NCI-H446 (cell line): ENCODE measurements at places on chromosomes 3 and 15.

DNA sequence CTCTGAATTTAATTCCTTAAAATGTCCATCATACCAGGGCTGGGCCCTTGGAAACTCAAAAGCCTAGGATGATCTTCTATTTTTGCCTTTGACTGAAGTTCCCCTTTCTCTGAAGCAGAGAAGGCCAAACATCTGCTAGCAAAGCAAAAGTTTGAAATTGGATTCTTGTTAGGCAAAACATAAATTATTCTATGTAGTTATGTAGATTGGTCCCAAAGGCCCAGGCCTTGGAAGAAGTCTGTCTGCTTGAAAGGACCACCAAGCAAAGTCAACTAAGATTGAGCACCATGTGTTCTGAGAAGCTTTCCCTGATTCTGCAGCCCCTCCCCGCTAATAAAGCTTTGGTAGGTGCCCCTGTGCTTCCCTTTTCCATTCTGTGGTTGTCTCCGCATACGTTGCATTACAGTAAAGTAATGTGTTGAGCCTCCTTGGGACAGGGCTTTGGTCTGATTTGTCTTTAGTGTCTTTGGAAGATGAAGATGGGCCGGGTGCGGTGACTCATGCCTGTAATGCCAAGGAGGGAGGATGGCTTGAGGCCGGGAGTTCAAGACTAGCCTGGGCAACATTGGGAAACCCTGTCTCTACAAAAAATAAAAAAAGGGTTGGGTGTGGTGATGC lies 56.4 kb downstream of the RPL39L start:
- DNase-seq: no peak

DNA sequence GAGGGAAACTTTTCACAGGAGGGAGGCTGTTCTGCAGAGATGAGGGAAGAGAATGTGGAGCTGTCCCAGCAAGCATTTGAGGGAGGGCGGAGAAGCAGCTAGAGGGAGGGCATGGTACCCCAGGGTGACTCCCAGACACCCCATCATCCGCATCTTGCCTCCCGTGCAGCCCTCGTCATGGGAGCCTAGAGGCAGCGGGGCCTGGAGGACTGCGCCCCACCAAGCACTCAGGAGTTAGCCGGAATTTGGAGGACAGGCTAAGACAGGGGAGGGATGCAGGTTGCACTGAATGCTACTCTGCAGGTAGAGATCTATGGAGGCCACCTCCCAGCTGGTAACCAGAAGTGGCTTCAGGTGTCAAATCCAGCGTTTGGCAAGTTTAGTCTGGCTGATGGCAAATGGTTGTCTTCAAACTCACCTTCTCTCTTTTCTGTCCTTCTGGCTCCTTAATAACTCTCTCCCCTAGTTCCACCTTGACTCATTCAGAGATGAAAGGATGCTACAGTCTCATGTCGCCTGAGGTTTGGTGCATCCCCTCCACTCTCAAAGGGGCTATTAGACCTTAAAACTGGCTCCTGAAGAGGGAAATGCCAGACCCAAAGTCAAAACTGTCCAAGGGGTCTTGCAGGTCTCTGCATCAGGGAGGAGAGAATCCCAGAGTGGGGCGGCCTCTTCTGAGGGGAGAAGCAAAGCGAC lies 155.9 kb upstream of the TLE3 start:
- no peak for DNase-seq

- no peak for DNase-seq
Measured at GRCh38 chr3:71524672-71525071, 58.9 kb downstream of the FOXP1 start.

- no peak for DNase-seq
Measured at GRCh38 chr3:40118091-40118490, 191.4 kb upstream of the EIF1B start.
